ENCODE measurements at places on chromosomes 3 and 15.
A peak's percentile ranks its signal among the peaks of the same experiment; 100 is the strongest.

DNA sequence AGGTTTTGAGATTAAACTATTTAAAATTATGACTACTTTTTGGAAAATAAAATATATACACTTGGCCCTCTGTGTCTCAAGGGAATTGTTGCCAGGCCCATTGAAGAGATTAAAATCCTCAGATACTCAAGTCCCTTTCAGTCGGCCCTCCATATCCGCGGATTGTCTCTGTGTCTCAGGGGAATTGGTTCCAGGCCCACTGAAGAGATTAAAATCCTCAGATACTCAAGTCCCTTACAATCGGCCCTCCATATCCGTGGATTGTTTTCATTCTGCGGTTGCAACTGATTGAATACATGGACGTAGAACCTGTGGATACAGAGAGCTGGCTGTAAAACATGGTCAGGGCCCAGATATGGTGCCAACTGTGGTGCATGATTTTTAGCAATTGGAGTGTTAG lies 15.7 kb upstream of the LRCH3 start:
- no peak for DNase-seq

DNA sequence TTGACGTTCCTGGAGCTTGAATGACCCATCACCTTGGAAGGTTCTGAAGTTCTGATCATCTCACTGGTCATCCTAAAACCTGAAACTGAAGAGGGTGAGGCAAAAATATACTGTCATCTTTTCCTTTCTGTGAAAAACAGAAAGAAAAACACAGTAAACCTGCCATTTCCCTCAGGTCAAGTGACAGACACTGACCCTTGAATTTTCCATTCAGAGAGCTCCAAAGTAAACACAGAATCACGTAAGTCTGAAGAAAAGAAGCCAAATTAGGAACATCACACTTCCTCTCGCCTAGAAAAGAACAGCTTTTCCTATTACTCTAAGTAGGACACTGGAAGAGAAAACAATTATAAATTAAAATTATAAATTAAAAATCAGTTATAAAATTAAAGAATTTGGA lies 78.7 kb upstream of the TGFBR2 start:
- no peak for DNase-seq

GRCh38 chr3:46386205-46386604 lies 15.5 kb downstream of the CCR5 start:
- no peak for DNase-seq

- no peak for DNase-seq
Measured at GRCh38 chr3:170611751-170612150, 25.9 kb upstream of the SLC7A14 start.

DNA sequence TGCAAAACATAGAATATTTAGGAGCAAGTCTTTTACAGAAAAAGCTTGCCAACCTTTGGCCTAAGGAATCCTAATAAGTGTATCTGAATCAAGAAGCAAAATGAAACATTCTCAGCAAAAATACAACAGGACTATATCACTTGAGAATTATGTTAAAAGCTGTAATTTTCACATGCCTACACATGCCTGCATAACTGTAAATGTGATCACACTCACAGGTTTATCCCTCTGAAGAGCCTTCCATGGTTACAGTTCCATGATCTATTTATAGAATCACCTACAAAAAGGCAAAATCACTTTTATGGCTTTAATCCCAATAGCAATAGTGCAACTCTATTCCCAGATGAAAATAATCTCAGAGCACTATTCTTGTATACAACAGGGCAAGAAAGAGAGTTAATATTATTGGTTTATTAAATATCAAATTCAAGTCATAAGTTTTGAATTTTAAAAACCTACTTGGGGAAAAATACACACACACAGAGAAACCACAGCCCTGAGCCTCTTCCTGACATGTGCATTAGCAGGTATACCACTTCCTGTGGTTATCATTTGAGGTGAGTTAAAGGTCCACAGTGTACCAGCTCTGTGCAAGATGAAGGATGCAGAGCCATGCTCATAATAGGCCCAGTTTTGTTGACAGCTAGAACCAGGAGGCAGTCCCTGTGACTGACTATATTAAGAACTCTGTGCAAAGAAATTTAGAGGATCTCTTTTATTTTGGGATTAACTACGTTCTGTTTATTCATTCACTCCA lies 252.5 kb upstream of the TGFBR2 start:
- peak; percentile 92 for DNase-seq

DNA sequence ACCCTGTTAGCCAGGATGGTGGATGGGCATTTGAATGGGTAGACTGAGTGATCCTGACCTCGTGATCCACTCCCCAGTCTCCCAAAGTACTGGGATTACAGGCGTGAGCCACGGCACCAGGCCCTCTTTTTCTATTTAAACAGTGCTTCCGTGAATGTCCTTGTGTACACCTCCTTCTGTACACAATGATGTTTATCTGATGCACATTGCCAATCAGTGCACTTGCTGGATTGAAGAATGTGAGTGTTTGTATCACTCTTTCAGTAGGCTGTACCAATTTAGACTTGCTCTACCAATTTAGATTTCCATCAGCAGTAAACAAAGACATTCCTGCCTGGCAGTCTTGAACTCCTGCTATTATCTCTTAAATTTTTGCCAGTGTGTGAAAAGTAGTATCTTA lies 8.9 kb upstream of the ZNF619 start:
- no peak for DNase-seq

DNA sequence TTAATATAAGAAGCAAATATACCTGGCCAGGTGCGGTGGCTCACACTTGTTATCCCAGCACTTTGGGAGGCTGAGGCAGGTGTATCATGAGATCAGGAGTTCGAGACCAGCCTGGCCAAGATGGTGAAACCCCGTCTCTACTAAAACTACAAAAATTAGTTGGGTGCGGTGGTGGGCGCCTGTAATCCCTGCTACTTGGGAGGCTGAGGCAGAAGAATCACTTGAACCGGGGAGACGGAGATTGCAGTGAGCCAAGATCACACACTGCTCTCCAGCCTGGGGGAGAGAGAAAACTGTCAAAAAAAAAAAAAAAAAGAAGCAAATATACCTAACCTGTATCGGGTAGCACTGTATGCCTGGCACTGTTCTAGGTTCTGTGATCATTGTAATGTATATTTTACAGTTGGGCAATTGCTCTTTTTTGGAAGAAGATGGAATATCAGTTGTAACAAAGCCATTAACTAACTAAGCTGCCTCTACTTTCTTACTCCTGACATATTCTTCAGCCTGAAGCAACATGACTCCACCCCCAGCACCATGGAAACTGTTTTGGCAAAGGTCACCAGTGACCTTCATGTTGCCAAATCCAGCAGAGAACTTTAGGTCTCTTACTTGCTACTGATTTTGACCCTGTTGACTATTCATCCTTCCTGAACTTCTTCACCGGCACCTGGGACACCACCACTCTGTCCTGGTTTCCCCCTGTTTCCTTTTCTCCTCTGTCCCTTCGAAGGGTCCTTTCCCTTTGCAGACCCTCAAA lies 203.8 kb downstream of the RPLP1 start:
- DNase-seq, result no peak

DNA sequence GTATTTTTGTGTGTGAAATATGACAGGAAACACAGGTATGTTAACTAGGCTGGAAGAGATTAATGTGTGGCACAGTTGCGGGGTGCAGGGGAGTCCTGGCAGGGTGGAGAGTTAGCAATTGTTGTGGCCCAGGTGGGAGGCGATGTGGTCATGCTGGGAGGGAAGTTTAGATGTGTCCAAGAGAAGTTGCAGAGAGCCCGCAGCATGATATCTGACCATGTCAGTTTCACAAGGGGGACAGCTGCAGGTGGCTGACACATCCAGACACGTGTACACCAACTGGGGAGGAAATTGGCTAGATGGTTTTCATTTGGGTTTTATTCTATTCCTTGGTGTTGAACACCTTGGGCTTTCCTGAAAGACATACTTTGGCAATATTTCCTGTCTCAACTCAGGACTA lies 172.8 kb upstream of the RGMA start:
- no peak for DNase-seq

DNA sequence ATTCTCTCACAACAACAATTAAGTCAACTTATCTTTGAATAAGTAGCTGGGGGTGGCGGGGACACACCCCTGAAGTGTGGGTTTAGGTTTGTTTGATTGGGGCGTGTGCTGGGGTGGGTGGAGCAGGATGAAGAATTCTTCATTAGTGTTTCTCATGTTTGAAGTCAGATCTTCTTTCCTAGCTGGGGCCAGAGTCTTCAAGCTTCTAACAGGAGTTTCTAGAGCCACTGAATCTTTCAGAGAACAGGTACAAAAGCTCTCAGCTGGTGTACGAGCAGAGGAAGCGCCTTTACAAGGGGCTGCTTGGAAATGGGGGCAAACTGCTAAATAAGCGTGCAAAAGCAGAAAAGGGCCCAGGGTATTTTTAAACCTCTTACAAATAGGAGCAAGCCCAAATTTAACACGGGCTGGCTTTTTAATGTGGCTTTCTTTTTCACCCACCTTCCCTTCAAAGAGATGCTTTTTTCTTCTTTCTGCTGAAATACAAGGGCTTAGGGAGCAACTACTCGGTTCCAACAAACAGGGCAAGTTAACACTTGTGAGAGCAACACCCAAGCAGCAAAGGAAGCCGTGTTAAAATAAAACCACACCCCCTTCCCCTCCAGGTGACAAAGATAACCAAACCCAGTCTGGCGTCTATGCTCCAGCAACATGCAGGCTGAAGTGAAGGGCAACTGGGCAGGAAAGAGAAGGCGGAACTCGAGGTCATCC lies 86.9 kb upstream of the RASGRP1 start:
- peak; percentile 75 for DNase-seq

DNA sequence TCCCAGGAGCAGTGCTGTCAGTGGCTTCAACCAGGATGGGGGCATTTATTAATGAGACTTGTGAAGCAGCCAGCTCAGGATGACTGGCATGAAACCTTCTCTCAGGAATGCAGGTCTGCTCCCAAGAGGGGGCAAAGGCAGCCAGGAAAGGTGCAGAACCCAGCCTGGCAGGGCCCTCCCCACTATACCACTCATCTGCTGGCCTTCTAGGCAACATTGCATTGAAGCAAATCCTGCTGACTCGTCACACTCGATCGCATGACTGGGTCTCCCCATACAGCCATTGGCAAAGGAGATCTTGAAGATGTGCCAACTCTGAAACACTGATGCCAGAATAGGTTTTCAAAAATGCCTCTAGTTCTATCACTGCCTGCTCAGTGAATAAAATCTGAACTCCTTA lies 65.7 kb upstream of the CMTM7 start:
- DNase-seq, result no peak

- DNase-seq, result no peak
Measured at GRCh38 chr15:89244574-89244903, 760 bp downstream of the FANCI start.

GRCh38 chr15:101042320-101042719 lies 123.2 kb downstream of the LRRK1 start:
- no peak for DNase-seq

GRCh38 chr15:82742134-82742533 lies 32.5 kb upstream of the AP3B2 start:
- no peak for DNase-seq

GRCh38 chr15:65447145-65447544 lies 24.4 kb upstream of the IGDCC4 start:
- no peak for DNase-seq

GRCh38 chr3:72904163-72904562 lies 16.3 kb downstream of the GXYLT2 start:
- no peak for DNase-seq

DNA sequence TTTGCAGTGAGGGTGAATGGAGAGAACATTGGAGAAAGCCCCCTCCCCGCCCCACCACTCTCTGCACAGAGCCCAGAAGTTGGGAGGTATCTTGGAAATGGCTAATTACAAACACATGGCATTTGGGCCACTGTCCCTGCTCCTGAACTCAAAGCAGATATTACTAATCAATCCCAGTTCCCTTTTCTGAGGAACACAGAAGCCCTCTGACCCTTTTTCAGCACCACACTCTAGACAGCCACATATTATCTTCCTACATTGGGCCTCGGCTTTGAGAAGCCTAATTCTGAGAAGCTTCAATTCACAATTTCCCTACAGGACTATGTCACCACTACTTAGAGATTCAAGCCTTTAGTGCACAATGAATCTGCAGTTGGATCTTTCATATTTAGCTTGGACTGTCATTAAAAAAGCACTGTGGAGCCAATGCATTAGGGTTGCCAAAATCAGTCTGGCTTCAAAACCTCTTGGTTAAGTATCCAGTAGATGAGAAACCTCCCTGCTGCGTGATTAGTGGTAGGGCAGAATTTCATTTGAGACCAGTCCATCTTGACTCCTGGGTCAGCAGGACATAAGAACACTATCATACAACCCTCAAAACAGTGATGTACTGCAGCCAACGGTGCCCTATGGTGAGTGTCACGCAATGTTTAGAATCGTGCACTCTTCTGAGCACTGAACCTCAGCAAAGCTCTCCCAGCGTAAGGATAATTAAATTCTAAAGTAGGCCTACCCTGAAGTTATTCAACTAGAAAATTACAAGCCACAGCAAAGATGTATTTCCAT lies 26.1 kb downstream of the MGLL start:
- no peak for DNase-seq

DNA sequence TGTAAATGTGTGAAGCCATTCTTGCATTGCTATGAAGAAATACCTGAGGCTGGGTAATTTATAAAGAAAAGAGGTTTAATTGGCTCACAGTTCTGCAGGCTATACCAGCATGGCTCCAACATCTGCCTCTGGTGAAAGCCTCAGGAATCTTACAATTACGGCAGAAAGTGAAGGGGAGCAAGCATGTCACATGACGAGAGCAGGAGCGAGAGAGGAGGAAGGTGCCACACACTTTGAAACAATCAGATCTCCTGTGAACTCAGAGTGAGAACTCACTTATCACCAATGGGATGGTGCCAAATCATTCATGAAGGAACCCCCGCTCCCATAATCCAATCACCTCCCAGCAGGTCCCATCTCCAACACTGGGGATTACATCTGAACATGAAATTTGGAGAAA lies 213.6 kb upstream of the TSC22D2 start:
- DNase-seq, result no peak

DNA sequence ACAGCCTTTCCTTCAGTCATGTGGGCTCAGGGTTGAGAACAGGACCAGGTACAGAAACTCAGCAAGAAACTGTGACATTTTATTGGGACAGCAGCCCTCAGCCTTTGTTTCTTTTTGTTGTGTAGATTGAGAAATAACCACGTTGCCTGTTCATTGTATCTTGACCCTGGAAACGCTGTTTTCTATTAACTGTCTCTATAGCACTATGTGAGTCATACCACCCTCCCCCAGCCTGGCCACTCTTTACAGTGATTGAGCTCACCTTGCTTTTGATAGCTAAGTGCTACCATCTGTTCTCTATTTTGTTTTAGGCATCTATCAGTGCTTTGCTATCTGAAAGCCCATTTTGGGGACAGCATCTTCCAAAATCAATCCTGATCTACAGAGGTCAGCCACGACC lies 127.9 kb downstream of the CD47 start:
- DNase-seq, result no peak

DNA sequence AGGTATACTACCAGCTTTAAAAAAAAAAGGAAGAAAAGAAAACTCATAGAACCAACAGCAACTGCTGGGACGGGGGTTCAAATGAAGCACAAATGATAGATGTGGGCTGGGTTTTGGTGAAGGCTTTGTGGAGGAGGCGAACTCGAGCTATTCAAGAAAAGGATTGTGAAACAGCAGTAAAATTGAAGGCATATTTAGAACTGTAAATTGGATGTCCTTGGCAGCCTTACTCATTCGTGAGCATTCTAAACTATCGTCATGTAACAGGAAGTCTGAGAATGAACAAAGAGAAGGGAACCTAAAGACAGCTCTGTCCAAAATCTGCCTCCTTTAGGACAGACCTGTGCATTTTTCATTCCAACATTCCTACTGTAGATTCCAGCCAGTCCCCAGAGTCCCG lies 97.8 kb downstream of the LARS2 start:
- DNase-seq, result no peak
